CD4-positive, alpha-beta T cell treated with Interleukin-21 for 1 hour (primary cell): ENCODE measurements at places on chromosomes 16 and 17.

GRCh38 chr17:7744416-7744815 is 26.9 kb downstream of the DNAH2 start:
- no peak for DNase-seq

- no peak for DNase-seq
Measured at GRCh38 chr17:36088670-36089338, 1.1 kb downstream of the CCL3 start.

GRCh38 chr17:52823155-52823554 is 664.6 kb upstream of the CA10 start:
- DNase-seq: no peak

DNA sequence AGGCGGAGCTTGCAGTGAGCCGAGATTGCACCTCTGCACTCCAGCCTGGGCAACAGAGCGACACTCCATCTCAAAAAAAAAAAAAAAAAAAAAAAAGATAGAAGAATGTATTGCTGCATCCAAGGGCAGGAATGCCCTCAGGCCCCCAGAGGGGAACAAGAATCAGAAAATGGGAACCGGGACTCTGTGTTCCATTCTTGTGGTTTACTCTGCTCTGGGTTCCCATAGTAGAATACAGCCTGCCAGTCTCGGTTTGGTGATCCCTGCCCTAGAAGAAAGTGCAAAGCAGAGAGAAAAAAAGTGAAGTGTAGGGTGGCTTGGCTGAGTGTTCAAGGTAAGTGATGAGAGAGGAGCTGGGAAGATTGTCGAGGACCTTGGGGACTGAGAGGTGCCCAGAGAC is 27.4 kb upstream of the KDM6B start:
- DNase-seq: peak; percentile 5

GRCh38 chr17:53150101-53150698 is 672.5 kb upstream of the KIF2B start:
- no peak for DNase-seq

DNA sequence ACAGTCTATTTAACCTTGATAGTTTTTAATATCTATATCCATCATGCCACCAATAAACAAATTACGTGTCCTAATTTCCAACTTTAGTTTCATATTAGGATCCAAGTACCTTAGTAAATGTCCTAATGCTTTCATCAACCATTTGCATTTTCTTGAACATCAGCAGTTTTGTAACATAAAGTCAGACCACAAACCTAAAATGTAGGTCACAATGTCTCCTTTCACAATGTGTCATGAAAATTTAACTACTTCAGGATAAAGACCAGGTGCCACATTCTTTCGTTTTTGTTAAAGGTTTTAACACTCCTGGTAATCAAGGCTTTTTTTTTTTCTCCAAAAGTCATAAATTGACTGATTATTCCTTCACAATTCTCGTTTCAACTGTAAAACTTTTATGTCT is 310.7 kb upstream of the PMFBP1 start:
- peak; percentile 24 for DNase-seq

DNA sequence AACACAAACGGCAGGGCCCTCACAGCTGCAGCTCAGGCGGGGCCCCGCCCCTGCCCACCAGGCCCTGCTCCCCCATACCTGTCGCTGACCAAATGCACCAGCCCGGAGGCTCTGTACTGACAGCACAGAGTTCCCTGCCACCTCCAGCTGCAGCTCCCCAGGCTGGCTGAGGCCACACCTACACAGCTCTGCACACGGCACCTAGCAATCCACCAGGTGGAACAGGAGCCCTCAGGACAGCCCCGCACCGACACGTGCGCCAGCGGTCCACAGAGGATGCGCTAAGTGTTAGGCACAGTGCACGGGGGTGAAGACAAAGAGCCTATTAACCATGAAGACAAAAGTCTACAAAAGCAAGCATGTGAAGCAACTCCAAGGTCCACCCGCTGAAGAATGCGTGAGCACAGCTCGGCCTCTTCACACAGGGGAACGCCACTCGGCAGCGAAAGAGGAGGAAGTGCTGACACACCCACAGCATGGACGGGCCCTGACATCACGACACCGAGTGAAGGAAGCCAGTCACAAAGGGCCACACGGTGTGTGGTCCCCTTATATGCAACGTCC is 5.4 kb downstream of the ZCCHC14 start:
- DNase-seq: peak; percentile 28

- no peak for DNase-seq
Measured at GRCh38 chr17:2020721-2021120, 4.4 kb downstream of the RTN4RL1 start.

GRCh38 chr16:50476486-50477255 is 71.5 kb upstream of the NKD1 start:
- DNase-seq: no peak

- no peak for DNase-seq
Measured at GRCh38 chr16:17159617-17160016, 311.1 kb downstream of the XYLT1 start.

GRCh38 chr17:27376637-27377547 is 79.4 kb upstream of the KSR1 start:
- no peak for DNase-seq

DNA sequence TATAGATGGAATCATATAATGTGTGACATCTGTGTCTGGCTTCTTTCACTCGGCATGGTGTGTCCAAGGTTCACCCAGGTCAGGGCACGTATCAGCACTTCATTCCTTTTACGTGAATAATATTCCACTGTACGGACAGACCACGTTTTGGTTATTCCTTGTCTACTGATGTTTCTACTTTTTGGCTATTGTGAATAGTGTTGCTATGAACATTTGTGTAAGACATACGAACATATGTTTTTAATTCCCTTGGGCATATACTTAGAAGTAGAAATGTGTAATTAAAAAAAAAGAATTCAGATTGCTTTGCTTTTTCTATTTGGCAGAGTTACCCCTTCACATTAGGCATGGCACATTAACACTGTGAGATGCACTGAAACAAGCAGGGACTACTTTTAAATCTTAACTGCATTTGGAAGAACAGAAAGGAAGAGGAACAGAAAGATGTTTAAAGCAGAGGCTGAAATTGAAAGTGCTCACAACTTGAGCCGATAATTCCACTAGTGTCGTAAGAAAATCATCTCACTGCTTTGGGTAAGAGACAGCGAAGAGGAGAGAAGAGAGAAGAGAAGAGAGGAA is 105.3 kb downstream of the VPS53 start:
- no peak for DNase-seq

- no peak for DNase-seq
Measured at GRCh38 chr17:14746822-14747602, 446.1 kb downstream of the HS3ST3B1 start.

DNA sequence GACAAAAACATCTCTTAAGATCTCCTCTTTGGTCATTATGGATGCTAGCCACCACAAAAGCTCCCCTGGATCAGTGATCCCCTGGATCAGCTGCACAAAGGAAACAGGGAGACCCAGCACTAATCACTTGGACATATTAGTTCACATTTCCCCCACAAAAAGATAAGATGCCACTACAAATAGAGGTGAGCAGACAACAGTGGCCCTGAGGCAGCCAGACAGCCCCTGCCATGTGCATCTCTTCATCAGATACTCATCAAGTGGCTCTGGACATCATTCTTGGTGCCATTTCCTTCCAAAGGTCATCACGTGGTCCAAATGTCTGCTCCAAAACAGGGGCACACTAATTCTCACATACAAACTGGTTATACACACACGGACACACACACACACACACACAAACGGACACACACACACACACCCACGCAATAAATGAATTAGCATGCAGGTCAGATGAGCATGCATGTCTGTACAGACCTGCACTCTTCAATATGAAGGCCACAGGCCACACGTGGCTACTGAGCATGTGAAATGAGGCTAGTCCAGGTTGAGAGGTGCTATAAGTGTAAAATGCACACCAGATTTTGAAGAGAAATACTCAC is 4.1 kb downstream of the USP36 start:
- DNase-seq: no peak

DNA sequence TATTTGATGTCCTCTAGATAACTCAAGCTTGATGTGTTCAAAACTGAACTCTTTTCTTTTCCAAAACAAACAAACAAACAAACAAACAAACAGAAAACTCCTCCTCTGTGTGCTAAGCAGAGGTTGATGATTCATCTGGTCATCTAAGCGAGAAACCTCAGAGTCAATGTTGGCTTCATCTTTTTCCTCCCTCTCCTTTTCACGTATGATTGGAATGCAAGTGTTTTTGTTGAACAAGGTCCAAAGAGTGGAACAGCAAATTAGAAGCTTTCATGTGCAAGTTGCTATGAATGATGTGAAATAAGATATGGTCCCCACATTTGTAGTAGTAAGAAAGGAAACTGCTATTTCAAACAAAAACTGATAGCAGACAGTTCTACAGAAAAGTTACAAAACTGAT is 52.5 kb downstream of the TBX4 start:
- no peak for DNase-seq

- DNase-seq: no peak
Measured at GRCh38 chr17:846901-847843, 65.0 kb downstream of the MRM3 start.

- no peak for DNase-seq
Measured at GRCh38 chr16:14364386-14365199, 265.5 kb downstream of the PARN start.

GRCh38 chr17:30905742-30906100 is 317 bp downstream of the TEFM start:
- no peak for DNase-seq
